Activated CD4-positive, alpha-beta memory T cell treated with anti-CD3 and anti-CD28 coated beads for 36 hours (primary cell): ENCODE measurements at places on chromosomes 16 and 17. TPM values are rescaled to one million over a fixed set of nuclear protein-coding genes. Genes with fewer than 3 reads are reported as not detected.
A peak's percentile ranks its signal among the peaks of the same experiment; 100 is the strongest.

The PROCA1 gene
- total RNA-seq: 4.5 TPM

- DNase-seq: peak; percentile 64
Observed at GRCh38 chr16:80670170-80670865, 129.5 kb downstream of the DYNLRB2 start.

DNA sequence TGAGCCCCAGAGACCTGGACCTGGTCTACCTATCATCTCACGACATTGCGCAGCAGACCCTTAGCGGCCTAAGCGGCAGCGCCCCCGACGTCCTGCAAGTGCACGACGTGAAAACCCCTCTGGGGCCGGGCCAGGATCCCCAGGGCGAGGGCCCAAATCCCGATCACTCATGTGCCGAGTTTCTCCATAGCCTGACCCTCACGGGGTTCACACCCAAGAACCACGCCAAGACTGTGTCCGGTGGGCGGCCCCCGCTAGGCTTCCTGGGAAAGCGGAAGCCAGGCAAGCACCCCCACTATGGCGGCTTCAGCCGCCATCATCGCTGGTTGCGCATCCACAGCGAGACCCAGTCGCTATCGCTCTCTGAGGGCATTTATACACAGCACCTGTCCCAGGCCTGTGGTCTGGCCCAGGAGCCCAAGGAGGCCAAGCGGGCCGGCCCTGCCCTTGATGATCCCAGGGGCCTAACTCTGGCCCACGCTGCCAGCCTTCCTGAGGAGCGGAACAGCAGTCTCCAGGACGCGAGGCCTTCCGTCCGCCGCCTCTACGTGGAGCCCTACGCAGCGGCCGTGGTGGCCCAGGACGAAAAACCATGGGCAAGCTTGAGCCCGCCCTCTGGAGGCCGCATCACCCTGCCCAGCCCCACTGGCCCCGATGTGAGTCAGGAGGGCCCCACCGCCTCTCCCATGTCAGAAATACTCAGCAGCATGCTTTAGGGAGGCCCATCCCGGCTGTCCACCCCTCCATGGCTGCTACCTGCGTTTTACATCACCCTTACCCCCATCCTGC lies 82.8 kb upstream of the NOG start:
- DNase-seq: no peak

The ASGR1 gene
- total RNA-seq: 0.76 TPM

GRCh38 chr17:62084585-62084984 lies 19.5 kb upstream of the MED13 start:
- no peak for DNase-seq

DNA sequence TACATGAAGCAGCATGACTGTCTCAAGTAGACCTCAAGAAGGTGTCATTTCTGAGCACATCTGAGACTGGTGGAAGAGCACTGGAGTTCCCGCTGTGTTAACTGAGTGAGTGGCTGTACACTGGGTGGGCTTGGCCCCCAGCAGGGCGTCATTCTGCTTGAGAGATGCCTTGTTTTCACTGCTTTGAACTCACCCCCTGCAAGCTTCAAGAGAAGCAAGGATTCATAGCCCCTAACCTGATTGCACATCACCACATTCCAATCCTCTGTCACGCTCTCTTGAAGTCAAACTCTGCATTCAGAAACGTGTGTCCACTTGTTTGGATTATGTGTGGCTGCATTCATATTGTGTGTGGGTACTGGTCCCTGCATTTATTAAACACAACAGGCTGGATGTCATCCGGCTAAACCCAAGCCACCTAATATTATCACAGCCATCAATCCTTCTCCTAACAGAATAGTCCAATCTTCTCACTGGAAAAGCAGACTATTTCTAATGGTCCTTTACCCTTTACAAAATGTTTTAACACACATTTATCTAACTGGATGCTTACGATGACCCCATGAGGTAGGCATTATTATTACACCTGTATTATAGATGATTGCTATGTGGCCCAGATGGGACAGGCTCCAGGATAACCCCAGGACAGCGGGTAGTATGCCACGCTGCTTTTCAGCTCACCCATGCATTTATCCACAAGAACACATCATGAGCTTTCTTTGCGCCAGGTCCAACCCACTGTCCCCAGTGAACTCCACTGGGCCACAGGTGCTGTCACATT lies 76.3 kb downstream of the USP31 start:
- DNase-seq: no peak

- DNase-seq: peak; percentile 66
Observed at GRCh38 chr17:3750926-3751325, 27.2 kb downstream of the HASPIN start.

- no peak for DNase-seq
Observed at GRCh38 chr16:946048-946395, 24.8 kb downstream of the LMF1 start.

The OR3A3 gene
- not detected for total RNA-seq

DNA sequence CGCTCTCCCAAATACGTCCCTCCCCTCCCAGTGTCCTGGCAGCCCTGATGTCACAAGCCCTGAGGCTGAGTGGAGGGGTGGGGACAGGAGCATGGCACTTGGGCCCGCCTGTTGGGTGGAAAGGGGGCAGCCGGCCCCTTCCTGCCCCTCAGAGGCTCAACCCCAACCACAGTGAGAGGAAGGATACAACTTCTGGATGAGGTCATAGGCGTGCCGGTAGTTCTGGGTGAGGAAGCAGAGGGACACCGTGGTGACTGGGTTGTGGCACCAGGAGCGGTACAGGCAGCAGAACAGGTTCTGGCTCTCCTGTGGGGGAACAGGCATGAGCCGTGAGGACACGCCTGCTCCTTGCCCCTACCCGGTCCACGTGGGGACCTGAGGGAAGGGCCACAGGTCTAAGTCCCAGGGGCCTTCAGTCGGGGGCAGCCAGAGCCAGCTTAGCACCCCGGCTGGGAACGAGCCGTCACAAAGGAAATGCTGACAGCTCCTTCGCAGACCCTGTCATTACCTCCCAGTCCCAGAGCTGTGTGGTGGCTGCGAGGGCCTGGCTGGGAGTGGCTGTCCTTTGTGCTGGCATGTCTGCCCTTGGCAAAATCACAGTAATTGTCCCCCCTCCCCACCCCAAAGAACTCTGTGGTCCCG lies 11.2 kb upstream of the MTSS2 start:
- DNase-seq: peak; percentile 20
